Activated CD8-positive, alpha-beta memory T cell treated with anti-CD3 and anti-CD28 coated beads for 1 hour (primary cell): ENCODE measurements at places on chromosomes 2 and 18.

GRCh38 chr18:58175122-58175785 lies 131.2 kb downstream of the NEDD4L start:
- DNase-seq = no peak

DNA sequence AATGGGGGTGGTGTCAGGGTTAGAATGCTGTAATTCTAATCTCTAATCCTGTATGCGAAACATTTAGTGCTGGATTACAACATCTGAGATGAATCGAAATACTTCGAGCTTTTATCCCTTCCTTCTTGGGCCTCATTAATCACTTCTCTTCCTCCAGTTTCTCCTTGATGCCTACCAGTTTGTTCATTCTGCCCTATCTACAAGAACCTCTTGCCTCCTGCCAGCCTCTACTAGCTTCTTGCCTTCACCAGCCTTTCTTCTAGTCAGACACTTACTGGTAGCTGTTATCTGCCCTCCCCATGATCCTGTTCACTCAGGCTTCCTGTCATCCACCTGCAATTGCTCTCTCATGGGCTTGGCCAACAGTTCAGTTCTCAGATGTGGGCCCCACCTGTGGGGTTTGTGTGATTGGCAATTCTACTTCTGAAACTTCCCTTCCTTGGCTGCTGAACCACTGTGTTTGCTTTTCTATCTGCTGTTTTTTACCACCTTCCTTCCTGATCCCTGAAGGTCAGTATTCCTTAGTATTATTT lies 15.4 kb upstream of the FARP2 start:
- DNase-seq = no peak

- no peak for DNase-seq
Observed at GRCh38 chr2:12428324-12428723, 288.4 kb upstream of the TRIB2 start.

GRCh38 chr18:69175681-69176080 lies 225.0 kb upstream of the DOK6 start:
- no peak for DNase-seq

DNA sequence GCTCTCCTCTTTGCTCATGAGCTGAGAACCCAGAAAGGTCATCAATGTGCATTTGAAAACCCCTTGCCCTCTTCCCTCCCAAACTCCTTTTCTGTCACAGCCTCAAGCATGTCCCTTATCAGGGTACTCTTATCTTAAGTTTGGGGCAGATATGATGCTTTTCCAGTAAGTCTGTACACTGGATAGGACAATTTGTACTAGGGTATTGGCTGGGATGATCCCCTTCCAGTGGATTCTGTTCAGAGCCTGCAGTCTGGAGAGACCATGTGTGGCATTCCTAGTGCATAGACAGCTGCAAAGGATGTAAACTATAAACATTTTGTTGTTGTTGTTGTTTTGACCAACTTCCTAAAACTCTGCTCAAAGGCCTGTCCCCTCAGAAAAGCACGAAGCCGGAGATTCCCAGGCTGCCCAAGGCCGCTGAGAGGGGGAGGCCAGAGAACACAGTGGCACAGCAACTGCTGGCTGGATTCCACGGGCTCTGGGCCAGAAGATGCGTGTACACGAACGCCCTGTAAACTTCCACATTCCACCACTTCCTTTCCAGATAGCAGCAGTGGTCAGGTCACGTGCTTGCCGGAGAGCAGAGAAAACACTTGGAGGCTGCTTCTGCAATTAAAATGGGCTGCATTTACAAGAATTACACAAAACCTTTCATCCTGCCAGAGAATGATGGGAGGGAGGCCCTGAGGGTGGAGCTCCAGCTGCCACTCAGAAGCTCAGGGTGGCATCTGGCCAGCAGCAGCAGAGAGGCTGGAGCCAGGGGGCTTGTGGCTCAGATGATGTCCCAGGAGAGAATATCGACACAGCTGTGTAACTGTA lies 42.1 kb downstream of the BMP10 start:
- DNase-seq = peak; percentile 50

GRCh38 chr2:202624133-202624532 lies 10.6 kb upstream of the FAM117B start:
- no peak for DNase-seq

DNA sequence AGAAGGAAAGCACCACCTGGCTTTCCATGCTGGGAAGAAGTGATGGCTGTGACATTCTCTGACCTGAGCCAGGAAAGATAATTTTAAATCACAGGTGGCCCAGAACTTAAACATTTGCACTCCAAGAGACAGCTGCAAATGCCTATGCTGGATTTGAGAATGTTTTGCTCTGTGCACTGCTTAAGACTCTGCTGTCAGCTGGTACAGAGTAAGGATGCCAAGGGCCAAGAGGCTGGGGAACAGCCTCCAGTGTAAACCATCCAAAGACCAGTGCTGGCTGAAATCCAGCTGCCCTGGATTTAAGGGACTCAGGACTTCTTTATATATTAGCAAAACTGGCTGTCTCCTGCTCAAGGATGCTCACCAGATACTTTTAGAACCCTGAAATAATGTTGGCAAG lies 3.9 kb downstream of the HOXD8 start:
- DNase-seq = no peak

GRCh38 chr2:33219114-33219513 lies 257.3 kb upstream of the RASGRP3 start:
- no peak for DNase-seq

- no peak for DNase-seq
Observed at GRCh38 chr2:194271293-194271961, 1385.6 kb upstream of the SLC39A10 start.
